A673 (cell line): ENCODE measurements at places on chromosomes 5 and 9. TPM values are rescaled to one million over a fixed set of nuclear protein-coding genes. Genes with fewer than 3 reads are reported as not detected.

Gene ECM2
- total RNA-seq = 0.22 and 0.24 TPM in 2 replicates

Gene GPR150
- 0.13 and 0.15 TPM in 2 replicates for total RNA-seq

Gene TMEM252
- total RNA-seq = not detected in 2 replicates

Gene MAMDC4
- total RNA-seq = 7.9 and 10.1 TPM in 2 replicates

Gene GRM6
- total RNA-seq = not detected in 2 replicates
